ENCODE measurements at places on chromosomes 1 and 21.

DNA sequence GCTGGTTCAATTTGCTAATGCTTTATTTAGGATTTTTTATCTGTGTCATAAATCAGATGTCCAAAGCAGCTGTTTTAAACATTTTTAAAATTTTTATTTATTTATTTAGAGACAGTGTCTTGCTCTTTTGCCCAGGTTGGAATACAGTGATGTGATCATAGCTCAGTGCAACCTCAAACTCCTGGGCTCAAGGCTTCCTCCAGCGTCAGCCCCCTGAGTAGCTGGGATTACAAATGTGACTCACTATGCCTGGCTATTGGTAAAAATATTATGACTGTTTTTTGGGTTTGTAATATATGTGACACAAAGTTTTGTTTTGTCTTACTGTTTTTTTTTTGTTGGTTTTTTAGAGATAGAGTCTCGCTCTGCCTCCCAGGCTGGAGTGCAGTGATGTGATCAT is 11.8 kb downstream of the ZBED6 start:
- no peak for DNase-seq

GRCh38 chr1:193741228-193741627 is 554.8 kb upstream of the B3GALT2 start:
- DNase-seq, result no peak

GRCh38 chr1:228058949-228059633 is 23.4 kb upstream of the ARF1 start:
- no peak for DNase-seq

DNA sequence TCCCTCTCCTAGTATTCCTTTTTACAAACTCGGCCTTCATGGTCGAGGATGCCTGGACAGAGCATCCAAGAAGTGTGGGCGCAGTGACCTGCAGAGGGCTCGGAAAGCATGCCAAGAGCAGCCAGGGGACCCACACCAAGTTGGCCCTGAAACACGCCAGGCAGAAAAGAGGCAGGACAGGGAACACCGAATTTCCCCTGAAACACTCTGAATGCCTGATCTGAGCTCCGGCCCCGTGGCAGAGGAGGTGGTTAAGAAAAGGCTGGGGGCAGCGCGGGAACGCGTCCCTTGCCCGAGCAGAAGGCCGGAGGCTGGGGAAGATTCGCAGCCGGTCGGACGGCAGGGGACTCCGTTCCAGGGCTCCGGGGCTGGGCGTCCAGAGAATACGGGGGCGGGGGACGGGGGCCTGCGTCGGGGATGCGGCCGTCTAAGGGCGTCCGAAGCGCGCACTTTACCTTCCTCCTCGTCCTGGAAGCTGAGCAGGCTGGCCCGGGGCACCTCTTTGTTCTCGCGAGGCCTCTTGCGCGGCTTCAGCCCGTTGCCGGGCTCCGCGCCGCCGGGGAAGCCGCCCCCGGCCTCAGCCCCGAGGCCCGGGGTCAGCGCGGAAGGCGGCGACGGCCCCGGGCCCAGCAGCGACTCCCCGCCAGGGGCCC is 558 bp downstream of the PAXBP1 start:
- DNase-seq, result peak; percentile 24

DNA sequence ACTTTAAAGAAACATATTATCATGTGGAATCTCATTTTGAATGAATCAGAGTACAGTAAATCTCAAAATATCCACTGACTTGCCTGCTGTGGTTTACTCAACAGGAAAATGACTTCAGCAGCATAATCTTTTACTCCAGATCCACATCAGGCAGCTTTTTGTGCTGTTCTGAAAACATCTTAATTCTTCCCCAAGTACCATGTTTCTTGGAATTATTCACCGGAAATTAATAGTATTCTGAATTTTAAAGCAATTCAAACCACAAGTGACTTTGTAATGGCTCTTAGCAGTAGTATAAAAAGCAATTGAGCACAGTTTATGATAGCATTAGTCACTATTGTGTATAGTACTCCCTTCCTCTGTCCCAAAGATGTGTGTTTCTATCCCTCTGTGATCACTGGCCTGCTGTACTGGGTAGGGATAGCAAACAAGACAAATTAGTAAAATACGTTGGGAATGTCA is 64.2 kb upstream of the ERRFI1 start:
- DNase-seq, result no peak

GRCh38 chr1:79353224-79353623 is 346.7 kb upstream of the ADGRL4 start:
- DNase-seq, result peak; percentile 24

DNA sequence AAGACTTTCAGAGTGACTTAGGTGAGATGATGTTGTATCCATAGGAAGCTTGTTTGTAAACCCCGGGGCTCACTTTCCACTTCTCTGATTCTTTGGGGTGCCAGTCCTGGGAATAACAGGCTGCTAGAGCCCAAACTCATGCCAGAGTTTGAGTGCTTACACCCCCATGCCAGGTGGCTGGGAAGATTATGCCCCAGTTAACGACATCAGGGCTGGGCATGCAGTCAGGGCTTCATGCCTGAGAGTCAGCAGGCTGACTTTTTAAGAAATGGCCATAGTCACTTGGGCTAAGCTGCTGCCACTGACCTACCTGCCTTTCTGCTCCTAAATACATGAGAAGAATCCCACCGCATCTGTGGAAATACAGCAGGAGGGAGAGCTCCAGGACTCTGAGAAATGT is 425.6 kb upstream of the VAMP3 start:
- DNase-seq, result peak; percentile 74

GRCh38 chr1:98289311-98289710 is 368.5 kb upstream of the DPYD start:
- no peak for DNase-seq

DNA sequence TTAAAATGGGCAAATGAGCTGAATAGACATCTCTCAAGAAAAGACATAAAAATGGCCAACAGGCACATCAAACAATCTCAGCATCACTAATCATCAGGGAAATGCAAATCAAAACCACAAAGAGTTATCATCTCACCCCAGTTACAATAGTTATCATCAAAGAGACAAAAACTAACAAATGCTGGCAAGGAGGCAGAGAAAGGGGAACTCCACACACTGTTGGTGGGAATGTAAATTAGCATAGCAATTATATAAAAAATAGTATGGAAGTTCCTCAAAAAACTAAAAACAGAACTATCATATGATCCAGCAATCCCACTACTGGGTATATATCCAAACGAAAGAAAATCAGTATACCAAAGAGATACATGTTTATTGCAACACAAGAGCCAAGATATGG is 68.7 kb downstream of the DENND1B start:
- no peak for DNase-seq

- no peak for DNase-seq
Observed at GRCh38 chr21:36565540-36565939, 85.6 kb upstream of the CLDN14 start.

GRCh38 chr1:107555578-107555977 is 409.4 kb downstream of the VAV3 start:
- DNase-seq, result no peak

GRCh38 chr1:32503153-32503552 is 36.1 kb upstream of the ZBTB8A start:
- DNase-seq, result no peak
